ENCODE measurements at places on chromosomes 3 and 15. TPM values are rescaled to one million over a fixed set of nuclear protein-coding genes. Genes with fewer than 3 reads are reported as not detected.

The CLSTN2 gene
- 1.00 TPM for total RNA-seq

The APBA2 gene
- total RNA-seq: 10.7 TPM

The TERC gene
- 759 TPM for total RNA-seq

The GMPS gene
- total RNA-seq: 58.7 TPM

The TMC3 gene
- not detected for total RNA-seq

The CILP gene
- under 0.01 TPM for total RNA-seq

The NEDD4 gene
- 53.1 TPM for total RNA-seq

The AHSG gene
- not detected for total RNA-seq

The CSPG5 gene
- total RNA-seq: under 0.01 TPM

The ARL14 gene
- not detected for total RNA-seq

The ANKDD1A gene
- 3.1 TPM for total RNA-seq

The SHF gene
- total RNA-seq: 2.5 TPM

The ZBTB47 gene
- 24.0 TPM for total RNA-seq

The P2RY14 gene
- total RNA-seq: not detected

The IL5RA gene
- not detected for total RNA-seq

The SPATA12 gene
- total RNA-seq: 0.11 TPM
